Activated CD8-positive, alpha-beta memory T cell treated with anti-CD3 and anti-CD28 coated beads, Interleukin-2, amount 50 U/mL, for 48 hours (primary cell): ENCODE measurements at places on chromosomes 1 and 21.

DNA sequence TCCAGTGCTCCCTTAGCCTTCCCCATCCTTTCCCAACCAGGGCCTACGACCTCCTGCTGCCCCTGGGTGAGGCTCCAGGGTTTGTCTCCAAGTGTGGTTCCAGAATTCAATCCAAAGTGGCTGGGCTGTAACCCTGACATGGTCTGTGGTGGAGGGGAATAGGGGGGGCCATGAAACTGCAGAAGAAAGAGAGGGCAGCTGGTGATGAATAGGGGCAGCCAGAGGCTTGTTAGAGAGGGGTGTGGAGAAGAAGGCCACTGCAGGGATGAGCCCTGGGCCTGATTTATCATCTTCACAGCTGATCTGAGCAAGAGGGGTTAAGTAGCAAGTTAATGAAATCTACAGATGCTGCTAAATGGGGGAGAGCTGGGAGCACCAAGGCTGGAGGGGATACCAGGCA, 12.9 kb upstream of the ERI3 start:
- DNase-seq = no peak

DNA sequence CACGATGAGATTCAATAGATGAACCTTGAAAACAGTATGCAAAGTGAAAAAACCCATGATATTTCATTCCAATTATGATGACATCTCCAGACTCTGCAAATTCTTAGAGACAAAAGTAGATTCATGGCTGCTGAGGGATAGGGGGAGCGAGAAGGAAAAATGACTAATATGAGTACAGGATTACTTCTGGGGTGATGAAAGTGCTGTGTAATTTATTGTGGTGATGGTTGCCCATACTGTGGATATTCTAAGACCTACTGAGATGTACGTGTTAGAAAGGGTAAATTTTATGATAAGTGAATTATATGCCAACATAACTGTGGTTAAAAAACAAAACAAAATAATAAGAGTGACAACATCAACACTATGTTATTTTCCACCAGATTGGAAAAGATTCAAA, 18.9 kb upstream of the RGS7 start:
- DNase-seq = no peak

GRCh38 chr1:81408419-81408818, 392.3 kb upstream of the ADGRL2 start:
- no peak for DNase-seq

- no peak for DNase-seq
Observed at GRCh38 chr1:38129971-38130370, 83.4 kb upstream of the POU3F1 start.

DNA sequence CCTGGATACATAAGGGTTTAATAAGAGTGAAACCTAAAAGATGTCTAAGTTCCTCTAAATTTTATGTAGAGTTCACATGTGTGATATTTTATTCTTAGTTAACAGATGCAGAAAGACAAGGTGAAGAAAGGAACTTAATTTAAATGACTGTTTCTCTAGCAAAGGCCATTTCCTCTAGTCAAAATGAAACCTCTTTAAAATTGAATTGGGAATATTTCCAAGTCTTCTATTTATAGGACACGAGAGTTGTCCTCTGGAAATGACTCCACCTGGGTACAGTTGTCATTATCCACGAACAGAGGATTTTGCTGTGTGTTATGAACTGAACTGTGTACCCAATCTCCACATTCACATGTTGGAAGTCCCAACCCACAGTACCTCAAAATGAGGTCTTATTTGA, 64.5 kb upstream of the KCNK1 start:
- DNase-seq = no peak

DNA sequence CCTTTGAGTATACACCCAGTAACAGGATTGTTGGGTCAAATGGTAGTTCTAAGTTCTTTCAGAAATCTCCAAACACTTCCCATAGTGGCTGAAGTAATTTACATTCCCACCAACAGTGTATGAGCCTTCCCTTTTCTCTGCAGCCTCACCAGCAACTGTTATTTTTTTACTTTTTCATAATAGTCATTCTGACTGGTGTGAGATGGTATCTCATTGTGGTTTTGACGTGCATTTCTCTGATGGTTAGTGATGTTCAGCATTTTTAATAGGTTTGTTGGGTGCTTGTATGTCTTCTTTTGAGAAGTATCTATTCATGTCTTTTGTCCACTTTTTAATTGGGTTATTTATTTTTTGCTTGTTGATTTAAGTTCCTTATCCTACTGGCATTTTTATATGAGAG, 26.4 kb upstream of the LAMC1 start:
- DNase-seq = no peak

GRCh38 chr1:243667591-243667990, 182.5 kb downstream of the AKT3 start:
- DNase-seq = no peak

- no peak for DNase-seq
Observed at GRCh38 chr1:160547422-160547821, 24.4 kb upstream of the SLAMF6 start.

DNA sequence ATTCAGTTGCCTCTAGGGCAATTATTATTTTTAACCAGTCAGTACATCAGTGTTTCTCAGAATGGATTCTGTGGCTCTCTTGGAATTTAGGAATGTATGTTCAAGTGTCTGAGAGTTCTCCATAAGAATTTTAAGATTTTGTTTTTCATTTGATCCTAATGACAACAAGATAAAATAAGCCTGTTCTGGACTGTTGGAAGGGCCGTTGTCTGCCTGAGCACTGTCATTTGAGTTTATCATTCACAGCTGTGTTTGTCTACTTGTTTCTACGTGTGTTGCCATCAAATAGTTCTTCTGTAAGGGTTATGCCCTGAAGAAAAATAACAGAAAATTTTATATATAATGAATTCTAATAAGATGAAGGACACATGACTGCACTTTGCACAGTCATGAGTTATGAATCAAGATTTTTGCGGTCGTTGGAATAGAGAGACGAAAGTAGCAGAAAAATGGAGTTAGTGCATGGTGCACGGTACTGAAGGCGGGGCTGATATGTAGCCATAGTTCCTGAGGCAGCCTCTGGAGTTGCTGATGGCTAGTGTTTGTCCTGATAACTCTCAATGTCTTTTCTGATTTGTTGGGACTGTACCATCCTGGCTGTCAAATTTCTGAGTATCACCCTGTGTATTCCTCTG, 92.5 kb downstream of the NOS1AP start:
- no peak for DNase-seq

DNA sequence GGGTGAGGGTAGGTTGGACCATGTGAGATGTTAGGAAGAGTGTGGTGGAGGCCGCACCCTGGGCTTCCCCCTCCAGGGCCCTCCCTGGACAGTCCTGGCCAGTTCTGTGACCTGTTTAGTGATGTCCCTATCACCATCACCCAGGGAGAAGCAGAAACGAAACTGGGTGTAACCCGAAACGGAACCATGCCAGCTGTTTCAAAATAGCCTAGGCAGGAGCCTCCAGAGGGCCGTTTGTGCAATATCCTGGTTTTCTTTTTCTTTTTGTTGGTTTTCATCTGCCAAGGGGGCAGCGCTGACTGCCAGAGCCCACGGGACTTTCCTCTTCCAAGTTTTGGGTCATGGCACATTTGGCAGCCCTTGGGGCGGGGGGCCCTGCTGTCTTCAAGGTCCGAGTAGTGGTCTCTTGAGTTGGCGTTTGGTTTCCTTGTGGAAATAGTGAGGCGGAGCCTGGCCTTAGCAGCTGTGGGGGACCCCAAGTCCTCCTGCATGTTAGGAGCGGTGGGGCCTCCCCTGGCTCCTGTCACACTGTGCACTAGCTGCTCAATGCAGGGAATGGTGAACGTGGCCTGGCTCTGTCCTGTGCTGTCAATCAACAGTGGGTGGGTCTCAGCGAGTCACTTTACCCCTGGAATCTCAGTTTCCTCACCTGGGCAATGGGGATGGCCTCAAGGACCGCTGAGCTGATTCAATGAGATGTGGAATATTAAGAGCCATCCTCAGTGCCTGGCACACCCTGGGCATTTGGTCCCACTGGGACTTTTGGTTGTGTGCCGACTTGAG, 90.7 kb downstream of the ARHGEF10L start:
- no peak for DNase-seq

DNA sequence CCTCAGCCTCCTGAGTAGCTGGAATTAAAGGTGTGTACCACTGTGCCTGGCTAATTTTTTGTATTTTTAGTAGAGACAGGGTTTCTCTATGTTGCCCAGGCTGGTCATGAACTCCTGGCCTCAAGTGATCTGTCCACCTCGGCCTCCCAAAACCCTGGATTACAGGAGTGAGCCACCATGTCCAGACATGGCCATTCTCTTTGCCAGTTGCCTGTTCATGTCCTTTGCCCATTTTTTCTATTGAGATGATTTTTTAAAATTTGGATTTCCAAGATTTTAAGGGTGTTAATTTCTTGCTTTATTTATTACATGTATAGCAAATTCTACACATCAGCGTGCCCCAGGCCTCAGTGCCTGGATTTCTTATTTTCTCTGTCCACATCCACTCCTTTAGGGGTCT, 2.8 kb downstream of the POLR3GL start:
- no peak for DNase-seq

DNA sequence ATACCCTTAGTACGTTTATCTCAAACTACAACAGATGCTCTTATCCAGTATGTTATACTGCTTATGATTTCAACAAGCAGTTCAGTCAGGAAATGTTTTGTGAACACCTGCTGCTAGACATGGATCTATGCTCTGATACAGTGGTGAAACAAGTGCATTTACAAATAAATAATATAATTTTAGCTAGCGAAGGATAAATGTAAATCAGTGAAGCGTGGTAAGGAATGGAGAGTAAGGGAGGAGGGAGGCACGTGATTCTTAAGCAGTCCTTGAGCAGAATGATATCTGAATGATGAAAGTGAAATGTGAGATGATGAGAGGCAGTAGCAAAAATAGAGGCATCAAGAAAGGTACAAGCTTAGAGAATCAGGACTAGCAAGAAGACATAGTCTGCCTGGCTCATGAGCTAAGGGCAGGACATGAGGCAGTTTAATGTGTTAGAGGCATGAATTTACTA, 6.3 kb downstream of the TSNAX start:
- no peak for DNase-seq

DNA sequence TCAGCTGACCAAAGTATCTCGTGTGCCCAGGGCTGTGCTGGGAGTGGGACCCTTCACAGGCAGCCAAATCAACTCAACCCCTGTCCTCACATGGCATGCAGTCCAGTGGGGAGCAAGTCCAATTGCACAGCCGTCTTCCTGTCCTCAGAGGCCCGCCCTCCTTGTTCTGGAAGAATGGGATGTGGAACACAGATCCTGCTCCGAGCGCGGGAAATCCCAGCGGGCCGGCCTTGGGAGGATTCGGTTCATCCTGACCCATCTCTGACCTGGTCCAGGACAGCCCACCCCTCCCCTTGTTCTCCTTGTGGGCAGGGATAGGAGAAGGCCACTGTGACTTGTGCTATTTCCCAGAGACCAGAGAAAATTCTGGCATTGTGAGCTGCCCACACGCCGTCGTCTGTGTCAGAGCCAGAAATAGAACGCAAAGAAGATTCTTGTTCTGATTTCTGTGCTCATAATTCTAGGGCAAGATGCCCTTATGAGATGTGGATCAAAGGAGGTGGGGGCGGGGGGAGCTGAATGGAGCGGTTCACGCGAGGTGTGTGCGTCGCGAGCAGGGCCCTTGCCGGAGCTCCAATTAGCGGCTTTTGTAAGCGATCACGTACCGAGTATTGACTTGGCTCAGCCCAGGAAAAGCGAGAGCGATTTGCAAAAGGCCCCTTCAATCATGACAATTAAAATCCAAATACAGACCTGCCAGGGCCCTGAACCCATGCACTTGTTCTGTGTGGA, 79.2 kb downstream of the AJAP1 start:
- DNase-seq = no peak

DNA sequence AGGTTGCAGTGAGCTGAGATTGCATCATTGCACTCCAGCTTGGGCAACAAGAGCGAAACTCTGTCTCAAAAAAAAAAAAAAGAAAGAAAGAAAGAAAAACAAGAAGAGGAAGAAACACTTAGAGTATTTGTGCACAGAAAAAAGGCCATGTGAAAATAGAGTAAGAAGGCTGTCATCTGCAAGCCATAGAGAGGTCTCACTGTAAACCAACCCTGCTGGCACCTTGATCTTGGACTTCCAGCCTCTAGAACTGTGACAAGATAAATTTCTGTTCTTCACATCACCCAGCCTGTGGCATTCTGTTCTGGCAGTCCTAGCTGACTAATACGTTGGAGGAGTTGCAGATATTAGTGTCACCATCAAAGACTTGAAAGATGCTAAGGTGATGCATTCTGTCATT, 12.1 kb upstream of the ZDHHC18 start:
- DNase-seq = no peak

DNA sequence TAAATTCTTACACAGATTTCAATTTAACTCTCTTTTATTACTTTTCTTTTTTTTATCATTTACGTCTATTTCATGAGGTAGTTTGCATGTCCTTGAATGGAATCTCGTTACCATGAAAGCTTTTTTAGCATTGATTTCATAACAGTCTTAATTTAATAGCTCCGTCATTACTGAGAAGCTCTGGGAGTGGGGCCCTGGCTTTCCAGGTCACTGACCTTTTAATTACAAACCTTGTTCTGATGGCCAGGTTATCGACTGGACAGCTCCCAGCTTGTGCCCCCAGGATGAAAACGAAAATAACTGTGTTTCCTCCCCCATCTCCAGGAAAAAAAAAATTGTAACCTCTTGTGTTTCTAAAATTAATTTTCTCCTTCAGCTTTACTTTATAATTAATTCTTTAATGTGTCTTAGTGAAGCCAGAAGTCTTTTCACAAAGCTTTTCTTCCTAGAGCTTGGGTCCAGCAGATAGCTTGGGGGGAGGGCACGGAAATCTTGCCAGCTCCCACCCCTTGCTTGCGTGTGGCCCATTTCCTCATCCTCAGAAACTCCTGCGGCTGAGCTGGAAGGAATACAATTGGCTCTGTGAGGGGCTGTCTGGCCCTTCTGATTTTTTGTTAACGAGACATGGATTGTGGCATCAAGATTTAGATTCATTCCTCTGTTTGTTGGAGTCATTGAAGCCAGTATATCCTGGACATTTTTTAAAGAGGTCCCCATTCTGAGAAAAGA, 65.7 kb downstream of the PEX14 start:
- no peak for DNase-seq

- DNase-seq = no peak
Observed at GRCh38 chr21:44999972-45000636, 60.3 kb downstream of the SLX9 start.

DNA sequence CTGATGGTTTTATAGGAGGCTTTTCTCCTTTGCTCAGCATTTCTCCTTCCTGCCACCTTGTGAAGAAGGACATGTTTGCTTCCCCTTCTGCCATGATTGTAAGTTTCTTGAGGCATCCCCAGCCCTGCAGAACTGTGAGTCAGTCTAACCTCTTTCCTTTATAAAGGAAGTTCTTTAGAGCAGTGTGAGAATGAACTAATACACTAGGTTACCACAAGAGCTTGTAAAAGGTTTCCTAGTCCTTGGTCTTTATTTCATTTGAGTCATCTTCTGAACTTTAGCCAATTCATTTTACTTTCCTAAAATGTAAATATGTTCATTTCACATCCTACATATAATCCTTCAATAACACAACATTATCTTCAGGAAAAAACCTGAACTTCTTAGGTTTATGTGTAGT, 365.3 kb downstream of the HHIPL2 start:
- no peak for DNase-seq

DNA sequence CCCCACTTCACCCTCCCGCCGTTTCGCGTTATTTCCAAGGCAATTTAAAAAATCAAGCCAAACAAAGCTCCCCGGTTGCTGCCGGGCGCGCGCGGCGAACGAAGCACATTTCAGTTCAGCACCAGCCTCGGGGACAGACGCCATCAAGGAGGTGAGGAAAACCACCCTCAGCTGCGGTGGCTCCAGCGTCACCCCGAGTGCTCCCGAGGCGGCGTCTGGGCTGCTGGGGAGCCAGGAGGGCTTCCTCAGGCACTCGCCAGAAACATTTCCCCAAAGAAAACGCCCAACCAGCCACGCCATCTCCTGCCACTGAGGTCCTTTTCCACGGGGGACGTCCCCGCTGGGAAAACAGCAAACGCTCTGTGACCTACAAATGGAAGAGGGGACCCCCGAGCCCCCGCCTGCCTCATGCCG, 623 bp downstream of the GNG4 start:
- peak; percentile 77 for DNase-seq
